IPS-NIHi11 (cell line): ENCODE measurements at places on chromosomes 5 and 9.

GRCh38 chr9:112446080-112446479, 40.5 kb upstream of the KIAA1958 start:
- no peak for DNase-seq

- no peak for DNase-seq
Measured at GRCh38 chr9:134546246-134546731, 95.3 kb upstream of the COL5A1 start.

DNA sequence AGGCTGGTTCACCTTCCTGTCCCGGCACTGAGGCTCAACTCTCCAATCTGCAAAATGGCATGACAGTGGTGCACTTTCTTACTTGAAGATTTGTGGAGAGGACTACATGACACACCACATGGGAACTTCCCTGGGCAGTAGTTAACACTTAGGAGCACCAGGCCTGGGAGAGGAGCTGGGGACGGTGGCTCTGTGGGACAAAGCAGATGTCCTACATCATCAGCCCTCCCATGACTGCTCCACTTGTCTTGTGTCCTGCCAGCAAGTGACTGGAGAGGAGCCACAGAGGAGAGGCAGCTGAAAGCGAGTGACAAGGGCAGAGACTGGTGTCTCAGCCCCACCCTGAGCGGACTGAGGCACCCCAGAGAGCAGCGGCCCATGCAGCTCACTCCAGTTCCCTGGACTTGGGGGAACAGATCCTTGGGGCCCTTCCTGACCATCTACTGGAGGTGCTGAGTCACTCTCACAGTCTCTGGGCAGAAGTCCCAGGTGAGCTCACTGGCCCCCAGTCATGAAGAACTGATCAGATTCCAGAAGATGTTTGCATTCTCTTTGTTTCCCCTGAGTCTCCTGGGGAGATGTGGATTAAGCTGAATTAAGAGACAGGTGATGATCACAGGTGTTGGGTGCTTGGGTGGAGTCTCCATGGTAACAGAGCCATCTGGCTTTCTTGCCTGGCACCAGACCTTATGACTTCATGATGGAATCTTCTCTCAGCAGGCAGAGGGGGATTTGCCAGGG, 13.2 kb upstream of the SLC25A48 start:
- DNase-seq, result no peak

DNA sequence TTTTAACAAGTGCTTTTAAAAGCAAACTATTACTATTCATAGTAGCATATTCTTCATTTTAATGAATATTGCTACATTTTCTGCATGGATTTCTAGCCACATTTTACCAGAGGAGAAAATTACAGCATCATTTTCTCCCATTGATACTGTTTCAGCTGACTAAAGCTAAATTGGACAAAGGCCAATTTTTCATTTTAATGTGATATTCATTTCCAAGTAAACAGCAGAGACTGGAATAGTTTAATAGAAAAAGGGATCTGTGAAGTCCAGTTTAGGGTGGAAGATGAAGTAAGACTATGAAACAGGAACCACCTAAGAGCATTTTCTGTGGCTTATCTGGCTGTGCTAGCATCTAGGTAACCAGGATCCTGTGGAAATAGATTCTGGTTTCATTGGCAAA, 128.1 kb downstream of the GIN1 start:
- DNase-seq, result no peak

DNA sequence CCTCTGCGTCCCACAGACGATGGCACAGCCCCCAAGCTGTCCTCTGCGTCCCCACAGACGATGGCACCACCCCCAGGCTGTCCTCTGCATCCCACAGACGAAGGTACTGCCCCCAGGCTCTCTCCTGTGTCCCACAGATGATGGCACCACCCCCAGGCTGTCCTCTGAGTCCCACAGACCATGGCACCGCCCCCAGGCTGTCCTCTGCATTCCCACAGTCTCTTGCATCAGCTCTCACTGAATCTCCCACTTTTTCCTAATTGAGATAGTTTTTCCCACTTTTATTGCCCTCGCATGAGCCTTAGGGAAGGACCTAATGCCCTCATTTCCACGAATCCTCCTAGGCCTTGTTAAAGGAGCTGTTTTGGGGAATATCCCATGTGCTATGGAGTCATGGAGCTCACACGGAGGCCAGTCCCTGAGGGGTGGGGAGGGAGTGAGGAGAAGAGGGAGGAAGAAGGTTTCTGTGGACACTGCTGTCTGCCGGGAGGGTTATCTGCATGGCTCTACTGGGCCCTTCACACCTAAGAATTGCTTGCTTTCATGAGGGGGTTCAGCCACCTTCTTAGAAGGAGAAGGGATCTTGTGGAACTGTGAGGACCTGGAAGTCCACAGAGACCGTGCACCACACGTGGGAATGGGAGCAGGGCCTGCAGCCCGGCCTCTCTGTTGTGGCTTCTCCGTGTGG, 58.2 kb upstream of the PTCH1 start:
- DNase-seq, result no peak

DNA sequence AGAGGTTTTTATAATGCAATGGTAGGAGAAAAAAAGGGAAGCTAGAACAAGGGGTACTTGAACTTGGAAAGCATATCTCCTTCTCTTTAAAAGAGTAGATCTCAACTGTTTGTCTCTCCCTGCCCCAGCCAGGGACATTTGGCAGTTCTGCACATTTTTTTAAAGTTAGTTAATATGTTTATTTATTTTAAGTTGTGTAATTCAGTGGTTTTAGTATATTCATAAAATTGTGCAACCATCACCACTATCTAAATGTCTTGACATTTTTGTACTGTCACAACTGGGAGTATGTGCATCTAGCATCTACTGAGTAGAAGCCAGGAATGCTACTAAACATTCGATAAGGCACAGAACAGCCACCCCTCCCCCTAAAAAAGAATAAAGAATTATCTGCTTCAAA, 103.5 kb upstream of the DPYSL3 start:
- no peak for DNase-seq

- peak; percentile 58 for DNase-seq
Measured at GRCh38 chr5:97231025-97231636, 48.1 kb upstream of the RIOK2 start.

GRCh38 chr5:34555699-34556508, 100.2 kb upstream of the RAI14 start:
- DNase-seq, result no peak

- no peak for DNase-seq
Measured at GRCh38 chr5:123921193-123921592, 409.2 kb downstream of the CSNK1G3 start.

DNA sequence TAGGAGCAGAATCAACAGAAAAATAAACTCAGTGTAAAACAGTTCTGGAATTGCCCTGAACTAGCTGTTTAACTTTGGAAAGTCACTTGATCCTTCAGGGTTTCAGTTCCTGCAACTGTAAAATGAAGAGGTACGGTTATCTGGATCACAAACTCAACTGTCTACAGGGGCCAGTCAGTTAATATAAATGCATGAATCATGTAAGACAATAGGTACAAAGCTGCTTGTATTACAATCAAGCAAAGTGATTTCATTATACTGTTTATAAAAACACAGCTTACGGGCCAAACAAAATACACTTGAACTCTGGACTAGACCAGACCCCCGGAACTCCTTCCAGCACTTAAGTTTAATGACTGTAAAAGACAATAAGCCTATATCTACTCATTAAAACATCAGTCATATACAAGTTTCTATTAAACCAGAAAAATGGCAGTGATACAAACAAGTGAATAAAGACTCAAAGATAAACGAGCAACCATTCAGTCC, 73.0 kb downstream of the MRPS27 start:
- DNase-seq, result no peak

- DNase-seq, result no peak
Measured at GRCh38 chr5:155222393-155222792, 208.8 kb downstream of the KIF4B start.

DNA sequence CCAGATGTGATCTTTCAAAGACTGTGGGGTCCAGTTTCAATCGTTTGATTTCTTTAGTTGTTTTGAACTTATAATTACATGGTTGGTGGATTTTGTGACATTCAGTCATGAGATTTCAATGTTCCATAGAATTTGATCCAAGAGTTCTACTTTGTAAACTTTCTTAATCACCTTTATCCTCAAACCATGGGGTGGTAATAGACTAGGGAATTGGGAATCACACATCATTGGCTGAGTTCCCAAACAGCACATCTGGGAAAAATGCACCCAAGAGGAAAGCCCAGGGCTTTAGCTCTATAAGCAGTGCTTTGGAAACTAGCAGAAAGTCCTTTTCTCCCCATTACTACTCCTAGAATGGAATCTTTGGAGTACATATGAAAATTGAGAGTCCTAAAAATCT, 177.6 kb downstream of the NNT start:
- DNase-seq, result no peak

GRCh38 chr9:91923145-91923544, 26.9 kb downstream of the ROR2 start:
- DNase-seq, result no peak

- no peak for DNase-seq
Measured at GRCh38 chr5:156991714-156992113, 28.7 kb upstream of the TIMD4 start.

GRCh38 chr5:140575309-140575708, 10.7 kb downstream of the SLC35A4 start:
- DNase-seq, result peak; percentile 41

GRCh38 chr5:152990217-152990616, 500.3 kb upstream of the GRIA1 start:
- no peak for DNase-seq

DNA sequence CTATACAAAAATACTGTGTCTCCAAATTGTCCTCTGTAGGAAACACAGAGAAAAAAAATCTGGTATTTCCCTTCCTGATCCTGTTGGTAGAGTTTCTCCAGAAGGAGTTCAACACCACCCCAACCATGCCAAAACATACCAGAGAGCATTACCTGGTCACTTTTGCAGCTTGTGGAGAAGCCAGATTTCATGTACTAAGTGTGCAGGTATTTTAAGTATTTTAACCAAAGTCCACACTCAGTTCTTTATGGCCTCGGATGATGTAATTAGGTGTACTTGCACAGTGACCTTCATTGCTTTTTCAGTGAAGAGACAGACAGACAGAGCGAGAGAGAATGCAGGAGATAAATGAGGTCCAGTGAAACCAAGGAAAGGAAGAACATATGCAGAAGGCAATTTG, 2046.8 kb upstream of the CDH9 start:
- DNase-seq, result no peak

DNA sequence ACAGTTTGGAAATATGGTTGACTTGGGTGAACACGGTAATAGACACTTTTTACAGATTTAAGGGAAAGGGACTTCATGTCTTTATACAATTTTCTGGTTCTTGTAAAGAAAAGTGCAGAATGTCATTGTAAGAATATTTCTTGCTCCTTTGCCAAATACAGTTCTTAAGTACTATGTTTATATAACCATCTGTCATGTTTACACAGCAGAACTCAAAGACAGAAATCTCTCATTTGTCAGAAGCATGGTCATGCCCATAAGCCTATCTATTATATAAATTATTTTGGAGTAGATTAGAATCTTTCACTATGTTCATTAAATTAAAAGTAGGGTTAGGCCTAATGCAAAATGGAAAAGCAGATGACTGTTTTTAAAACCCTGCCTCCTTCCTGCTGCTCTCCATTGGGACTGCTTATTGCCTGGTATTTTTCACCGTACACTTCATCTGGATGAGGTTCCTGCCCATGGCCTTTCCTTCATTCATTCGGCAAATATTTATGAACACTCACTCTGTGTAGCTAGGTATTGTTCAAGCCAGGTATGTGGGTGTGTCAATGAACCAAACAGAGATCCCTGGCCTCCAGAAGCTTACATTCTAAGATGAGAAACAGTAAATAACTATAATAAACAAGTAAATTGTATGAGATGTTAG, 558.1 kb downstream of the NR2F1-AS1 start:
- DNase-seq, result no peak
